Neuronal stem cell (in vitro differentiated cells): ENCODE measurements at places on chromosomes 7 and 10.

DNA sequence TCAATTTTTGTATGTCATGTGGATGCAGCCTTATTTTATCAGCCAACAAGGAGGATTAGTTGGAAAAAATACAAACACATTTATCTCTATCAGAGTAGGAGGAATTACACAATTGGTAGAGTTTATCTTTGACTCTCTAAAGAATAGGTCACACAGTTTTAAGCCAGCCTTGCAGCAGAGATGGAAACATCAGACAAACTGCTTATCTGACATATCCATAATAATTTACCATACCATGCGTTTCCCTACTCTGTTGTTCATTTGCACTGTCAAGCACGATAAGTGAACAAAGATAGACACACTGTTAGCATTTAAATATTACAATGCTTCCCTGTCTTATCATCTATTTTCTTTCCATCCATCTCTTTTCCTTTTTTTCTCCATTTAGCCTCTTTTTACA lies 283.7 kb upstream of the SMIM30 start:
- DNase-seq, result no peak

GRCh38 chr10:133134411-133135115 lies 25.5 kb upstream of the KNDC1 start:
- no peak for DNase-seq

GRCh38 chr10:14608381-14609001 lies 166.2 kb downstream of the FAM107B start:
- DNase-seq, result no peak

DNA sequence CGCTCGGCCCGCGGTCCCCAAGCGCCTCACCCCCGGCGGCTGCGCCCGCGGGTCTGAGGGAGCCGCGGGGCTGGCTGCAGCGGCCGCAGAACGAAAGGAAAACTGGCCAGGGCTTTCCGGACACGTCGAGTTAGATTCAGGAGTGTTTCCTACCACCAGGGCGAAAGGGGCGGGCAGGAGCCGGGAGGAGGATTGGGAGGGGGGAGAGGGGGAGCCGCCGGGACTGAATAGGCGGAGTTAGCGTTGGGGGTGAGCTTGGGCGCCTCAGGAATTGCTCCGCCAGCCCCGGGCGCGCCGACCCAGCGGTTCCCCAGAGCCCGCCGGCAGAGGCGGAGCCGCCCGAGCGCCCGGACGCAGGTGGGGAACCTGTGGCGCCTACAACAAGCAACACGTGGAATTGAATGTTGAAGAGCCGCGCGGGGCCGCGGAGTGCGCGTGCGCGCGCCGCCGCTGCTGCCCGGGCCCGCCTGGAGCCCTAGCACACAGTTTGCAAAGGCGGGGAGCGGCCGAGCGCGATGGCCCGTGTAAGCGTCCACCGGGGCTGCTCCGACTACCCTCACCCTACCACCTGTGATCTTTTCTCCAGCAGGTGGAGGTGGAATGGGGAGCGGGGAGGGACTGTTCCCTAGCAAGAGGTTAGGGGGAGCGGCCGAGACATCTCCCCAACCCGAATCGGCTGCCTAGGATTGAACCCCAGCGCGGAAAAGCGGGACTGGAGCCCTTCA lies at the start of gene CADPS2:
CADPS2 (minus strand) TSS at position 104 of the 725 bp plus-strand sequence. CDS start 123 bp downstream, outside the sequence.
- peak; percentile 83 for DNase-seq
